NCI-H146 (cell line): ENCODE measurements at places on chromosomes 12 and 14.
A peak's percentile ranks its signal among the peaks of the same experiment; 100 is the strongest.

DNA sequence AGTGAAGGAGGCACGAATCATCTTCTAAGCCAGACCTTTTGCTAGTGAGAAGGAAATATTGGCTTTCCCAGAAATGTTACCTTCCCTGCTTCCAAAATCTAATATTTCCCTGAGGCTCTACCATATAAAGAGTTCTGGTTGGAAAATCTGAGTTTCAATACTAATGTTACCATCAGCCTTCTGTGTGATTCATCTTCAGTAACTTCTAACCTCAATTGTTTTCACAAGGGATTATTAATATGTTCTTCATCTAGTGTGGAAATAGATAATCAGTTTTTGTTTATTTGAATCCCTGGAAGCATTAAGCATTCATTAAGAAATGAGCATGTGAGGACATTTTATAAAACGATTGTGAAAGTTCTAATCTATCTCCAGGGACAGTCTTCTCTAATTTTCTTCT, 720.9 kb downstream of the AACS start:
- DNase-seq, result no peak

DNA sequence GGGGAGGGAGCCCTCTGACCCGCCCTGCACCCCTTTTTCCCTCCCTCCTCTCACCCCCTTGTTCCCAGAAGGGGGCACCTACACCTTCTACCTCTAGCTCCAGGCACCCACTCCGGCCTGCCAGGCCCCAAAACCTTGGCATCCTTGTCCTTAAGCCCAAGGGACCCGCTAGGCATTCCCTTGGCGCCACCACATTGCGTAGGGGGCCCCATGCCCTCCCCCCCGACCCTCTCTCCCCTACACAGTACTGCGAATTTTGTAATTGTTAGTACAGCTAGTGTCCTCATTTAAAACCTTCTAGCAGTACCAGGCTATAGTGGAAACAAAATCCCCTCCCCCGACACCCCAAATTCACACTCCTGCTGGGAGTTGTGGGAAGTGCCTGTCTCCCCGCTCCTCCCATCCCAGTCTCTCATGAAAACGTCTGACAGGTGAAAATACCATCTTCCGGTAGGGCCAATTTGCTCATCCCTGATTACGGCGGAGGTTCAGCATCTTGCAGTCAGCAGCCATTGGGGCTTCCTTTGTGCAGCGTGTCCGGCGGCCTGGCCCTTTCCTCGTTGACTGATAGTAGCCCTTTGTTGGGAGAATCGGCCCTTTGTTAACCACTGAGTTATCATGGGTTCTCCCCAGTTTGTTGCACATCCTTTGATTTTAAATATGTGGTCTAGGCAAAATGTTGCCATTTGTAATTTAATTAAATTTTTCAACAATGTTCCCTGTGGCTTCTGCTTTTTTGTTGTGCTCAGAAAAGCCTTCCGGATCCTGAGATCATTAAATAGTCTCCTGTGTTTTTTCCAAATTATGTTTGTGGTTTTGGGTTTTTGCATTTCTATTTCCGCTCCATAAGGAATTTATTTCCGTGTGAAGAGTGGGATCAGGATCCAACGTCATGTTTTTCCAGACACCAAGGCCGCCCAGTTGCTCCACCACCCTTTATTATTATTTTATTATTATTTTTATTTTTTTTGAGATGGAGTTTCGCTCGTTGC, 7.9 kb upstream of the CEP170B start:
- no peak for DNase-seq

- DNase-seq, result no peak
These were observed 117.5 kb downstream of the NPAS3 start for GRCh38 chr14:33056213-33056612.

DNA sequence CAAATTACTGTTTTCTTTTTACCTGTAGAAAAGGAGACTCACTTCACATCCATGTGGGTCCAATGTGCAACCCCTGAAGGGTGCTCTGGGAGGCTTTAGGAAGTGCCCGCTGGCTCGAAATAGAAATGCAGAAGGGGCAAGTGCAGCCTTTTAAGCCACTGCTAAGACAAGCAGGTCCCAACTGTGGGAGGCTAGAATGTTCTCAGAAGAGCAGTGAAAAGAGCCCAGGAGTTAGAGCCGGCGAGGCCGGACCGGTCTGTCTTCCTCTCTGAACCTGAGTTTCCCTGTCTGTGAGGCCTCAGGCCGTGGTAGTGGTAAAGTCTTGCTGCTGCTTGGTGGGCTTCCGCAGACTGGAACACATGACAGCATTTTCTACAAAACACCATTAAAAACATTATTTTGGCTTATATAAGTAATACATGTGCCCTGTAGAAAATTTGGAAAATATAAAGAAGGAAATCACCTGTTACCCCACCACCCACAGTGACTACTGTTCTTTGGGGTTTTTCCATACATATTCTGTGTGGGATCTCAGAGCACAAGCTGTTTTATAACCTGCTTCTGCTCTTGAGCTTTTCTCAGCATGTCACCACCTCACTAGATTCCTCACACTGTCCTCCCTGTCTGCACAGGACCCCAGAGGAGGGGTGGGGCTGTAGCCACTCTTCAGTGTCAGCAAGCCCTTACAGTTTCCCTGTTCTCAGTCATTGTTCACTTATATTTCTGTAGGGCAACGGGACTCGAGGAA, 6.0 kb downstream of the CKB start:
- no peak for DNase-seq

GRCh38 chr14:89564286-89564957, 147.4 kb upstream of the FOXN3 start:
- no peak for DNase-seq

DNA sequence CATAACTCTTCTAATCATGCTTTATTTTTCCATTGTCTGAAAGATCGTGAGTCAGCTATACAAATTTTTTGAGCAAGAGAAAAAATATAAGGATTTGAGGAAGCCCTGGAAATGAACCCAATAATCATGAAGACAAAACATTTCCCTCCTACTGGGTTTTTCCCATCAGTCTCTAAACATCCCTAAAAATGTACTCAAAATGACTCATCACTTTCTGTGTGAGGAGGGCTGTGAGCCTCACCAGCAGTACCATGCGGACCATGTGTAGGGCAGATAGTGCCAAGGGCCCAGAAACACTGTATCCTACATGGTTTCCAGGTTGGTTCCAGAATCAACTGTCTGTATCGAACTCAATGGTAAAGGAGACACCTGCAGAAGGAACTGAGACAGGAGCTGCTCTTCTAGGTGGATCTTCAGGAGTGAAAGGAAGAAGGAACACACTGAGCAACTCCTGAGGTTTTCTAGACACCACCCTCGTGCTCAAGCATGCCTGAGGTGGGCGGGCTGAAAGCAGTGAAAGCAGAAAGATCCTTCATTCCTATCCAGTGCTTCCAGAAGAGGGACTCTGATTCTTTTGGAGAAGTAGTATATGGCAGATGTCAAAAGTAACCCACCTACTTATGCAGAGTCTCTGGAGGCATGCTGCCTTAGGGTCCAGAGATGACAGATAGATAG, 48.6 kb upstream of the RHOJ start:
- DNase-seq, result no peak

- no peak for DNase-seq
These were observed 107.7 kb upstream of the BCAT1 start for GRCh38 chr12:25056486-25057130.

- no peak for DNase-seq
These were observed 1095.1 kb downstream of the GALC start for GRCh38 chr14:86897704-86898513.

DNA sequence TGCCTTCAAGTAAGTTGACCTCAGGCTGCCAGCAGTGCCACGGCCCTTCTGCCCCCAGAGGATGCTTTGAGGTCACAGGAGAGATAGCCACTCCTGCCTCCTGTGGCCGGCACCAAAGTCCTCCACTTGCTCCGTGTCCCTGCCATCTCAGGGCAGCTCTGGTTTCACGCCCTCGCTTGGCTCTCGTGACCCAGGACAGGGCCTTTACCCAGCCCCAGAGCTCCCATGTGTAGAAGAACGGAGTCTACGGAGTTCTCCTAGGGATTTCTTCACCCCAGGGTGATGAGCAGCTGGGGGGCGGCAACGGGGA, 178.1 kb downstream of the ADGRD1 start:
- no peak for DNase-seq

- DNase-seq, result no peak
These were observed 118.3 kb downstream of the ETV6 start for GRCh38 chr12:11767798-11768197.

- no peak for DNase-seq
These were observed 3.5 kb downstream of the ELK3 start for GRCh38 chr12:96197503-96198272.

GRCh38 chr12:20446836-20447235, 78.5 kb downstream of the PDE3A start:
- DNase-seq, result no peak

DNA sequence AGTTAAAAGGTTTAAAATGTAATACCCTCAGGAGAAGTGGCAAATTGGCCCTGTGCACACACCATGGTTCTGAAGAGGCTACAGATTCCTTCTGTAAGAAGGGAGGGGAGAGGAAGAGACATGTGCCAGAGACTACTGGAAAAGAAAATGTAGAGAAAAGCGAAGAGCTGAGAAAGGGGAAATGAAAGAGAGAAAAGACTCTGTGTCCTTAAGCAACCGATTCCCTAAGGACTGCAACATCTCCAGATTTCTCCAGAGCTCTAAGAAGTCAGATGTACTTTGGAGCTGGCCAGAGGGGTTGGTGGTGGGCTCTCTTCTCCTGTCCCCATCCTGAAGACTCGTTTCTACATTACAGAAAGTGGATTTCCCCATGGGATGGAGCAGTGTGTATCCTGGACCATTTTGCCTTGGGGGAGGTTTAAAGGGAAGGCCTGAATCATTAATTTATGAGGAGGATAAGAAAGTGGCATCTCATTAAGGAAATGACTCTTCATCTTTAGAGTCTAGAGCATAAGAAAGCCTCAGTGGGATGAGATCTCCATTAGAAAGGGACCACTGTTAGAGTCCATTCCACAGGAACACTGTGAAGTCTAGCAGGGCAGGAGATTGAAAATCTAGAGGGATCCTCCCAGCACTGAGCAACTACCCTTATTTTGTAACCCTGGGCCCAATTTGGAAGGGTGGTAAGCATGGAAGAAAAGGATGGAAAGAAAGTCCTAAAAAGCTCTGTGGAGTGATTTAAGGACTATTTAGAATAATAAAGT, 45.5 kb upstream of the FUT8 start:
- DNase-seq, result no peak

DNA sequence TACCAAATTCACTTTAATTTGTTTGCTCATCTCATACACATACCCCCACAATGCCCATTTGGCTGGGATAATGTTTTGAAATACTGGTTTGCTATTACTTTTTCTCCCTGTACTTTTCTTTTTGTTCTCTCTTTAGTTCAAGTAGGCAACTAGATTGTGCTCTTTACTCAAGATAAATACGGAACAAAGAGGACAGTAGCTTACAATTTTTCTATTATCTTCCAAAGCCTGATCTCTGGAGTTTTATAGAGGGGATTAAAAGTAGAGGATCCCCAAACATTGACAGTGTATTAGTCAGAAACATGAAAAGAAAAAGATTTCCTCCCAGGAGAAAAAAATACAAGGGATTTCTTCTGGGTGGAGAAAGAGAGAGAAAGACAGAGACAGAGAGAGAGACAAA, 102.1 kb upstream of the FSCB start:
- peak; percentile 57 for DNase-seq

- no peak for DNase-seq
These were observed 12.1 kb downstream of the TRMT61A start for GRCh38 chr14:103540821-103541708.

- DNase-seq, result no peak
These were observed 124.7 kb downstream of the PAPOLA start for GRCh38 chr14:96626916-96627315.

DNA sequence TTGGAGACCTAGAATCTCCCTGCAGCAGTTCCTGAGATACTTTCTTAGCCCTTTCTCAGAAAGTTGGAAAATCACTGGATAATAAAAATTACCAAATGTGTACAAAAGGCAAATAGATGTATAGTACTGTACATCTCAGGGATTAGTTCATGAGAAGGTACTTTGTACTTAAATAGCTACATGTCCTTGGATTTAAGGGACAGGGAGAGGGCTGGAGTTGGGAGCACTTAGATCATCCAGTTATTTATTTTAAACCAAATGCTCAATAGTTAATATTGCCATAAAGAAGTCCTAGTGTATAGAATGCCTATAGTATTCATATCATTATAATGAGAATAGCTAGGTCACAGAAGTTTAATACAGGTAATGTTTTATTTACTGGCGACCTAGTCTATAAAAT, 13.4 kb downstream of the CDKN3 start:
- no peak for DNase-seq

GRCh38 chr14:24436355-24437019, 6.1 kb downstream of the SDR39U1 start:
- peak; percentile 52 for DNase-seq

DNA sequence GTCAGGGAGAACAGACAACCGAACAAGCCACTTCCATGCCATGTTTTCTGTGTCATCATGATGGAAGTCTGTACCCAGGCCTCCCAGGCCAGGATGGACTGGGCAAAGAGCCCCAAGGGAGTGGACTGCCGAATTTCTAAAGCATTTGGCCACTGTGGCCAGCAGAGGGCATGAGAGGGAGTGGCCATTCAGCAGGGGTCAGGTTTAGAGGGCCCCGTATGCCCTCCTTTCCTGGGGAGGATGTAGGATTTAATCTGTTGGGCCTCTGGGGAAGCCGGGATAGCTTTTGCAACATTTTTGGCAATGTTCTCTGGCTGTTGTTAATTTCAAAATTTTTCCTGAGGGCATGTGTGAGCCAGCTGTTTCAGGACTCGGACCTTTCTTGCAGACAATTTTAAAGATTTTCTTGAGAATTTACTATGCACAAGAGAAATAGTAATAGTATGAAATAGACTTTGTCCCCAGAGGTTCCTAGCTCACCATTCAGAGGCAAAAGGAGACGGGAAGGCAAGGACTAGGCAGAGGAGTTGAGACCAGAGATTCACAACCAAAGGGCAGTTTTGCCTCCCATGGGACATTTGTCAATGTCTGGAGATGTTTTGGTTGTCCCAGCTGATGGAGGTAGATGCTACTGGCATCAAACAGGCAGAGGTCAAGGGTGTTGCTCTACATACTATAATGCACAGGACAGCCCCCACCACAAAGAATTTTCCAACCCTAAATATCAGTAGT, 18.0 kb downstream of the ACACB start:
- no peak for DNase-seq

DNA sequence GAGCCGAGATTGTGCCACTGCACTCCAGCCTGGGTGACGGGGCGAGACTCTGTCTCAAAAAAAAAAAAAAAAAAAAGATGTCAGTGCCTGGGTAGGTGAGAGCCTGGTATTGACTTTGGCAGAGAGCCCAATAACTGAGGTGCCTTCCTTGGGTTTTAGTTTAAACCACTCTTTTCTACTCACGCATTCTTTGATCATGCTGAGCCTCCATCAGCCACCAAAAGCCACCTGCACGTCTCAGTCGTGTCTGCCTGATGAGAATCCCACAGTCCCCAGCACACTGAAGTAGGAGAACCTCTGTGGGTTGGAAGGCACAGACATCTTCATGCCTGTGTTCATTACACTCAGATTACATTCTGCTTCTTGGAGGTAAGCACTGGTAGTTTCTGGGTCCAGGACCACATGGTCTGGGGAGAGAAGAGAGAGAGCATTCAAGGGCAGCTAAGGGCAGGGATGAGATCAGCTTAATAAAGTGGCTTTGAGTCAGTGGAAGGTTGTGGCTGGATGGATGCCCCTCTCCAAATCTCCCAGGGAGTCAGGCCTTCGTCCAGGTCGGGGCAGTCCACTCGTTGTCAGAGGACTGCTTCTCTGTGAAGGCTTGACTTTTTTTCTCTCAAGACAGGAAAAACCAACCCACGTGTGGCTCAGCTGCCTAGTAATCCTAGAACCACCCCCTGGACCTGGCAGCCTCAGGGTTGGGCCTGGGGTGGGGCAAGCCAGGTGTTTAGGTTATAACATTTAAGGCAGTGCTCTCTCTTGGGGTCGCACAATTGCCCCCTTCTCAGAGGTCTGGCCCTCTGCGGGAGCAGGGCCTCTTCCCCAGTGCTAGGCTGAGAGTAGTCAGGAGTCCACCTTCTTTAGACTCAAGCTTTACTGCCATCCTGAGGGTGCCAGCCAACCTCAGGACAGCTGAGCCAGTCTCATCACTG, 32.6 kb upstream of the MAX start:
- DNase-seq, result peak; percentile 2
